ENCODE measurements at places on chromosomes 7 and 10. TPM values are rescaled to one million over a fixed set of nuclear protein-coding genes. Genes with fewer than 3 reads are reported as not detected.

GRCh38 chr7:99042957-99043356 is 101.0 kb downstream of the SMURF1 start:
- DNase-seq: no peak

- no peak for DNase-seq
Observed at GRCh38 chr7:36659172-36659516, 65.2 kb downstream of the AOAH start.

DNA sequence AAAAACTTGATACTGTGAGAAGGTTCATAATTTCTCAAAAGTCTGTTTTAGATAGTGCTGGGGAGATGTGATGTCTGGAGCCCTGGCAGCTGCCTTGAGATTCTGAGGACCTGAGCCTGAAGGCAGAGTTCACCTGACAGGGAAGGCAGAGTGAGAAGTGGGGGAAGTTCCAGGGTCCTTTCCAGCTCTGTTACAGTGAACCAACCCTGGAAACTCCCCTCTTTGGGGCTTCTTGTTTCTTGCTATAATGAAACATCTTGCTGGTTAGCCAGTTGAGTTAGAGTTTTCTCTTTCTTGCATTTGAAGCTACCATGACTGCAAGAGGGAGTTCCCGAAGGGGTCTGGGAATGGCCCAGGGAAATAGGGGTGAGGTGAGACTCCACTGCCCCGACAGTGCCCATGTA is 158.9 kb upstream of the TNRC18 start:
- DNase-seq: no peak

GRCh38 chr7:107966711-107967110 is 36.2 kb downstream of the LAMB1 start:
- DNase-seq: peak; percentile 32

DNA sequence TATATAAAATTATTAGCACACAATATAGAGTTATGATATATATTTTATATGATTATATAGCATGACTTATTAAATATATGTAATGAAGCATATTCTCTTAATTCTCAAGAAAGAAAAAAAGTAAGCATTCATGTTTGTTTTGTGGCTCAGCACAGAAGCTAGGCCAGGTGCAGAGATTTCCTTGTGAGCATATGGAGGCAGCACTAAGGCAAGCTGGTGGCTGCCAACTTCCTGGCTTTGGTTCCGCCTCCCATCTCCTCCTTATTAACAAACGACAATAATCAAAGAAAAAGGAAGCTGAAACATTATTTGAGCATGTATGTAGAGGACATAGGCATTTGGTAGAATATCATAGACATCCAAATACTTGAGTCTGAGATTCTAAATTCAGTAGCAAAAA is 130.3 kb downstream of the ST7 start:
- no peak for DNase-seq

GRCh38 chr7:80307227-80307856 is 172.7 kb downstream of the GNAI1 start:
- no peak for DNase-seq

DNA sequence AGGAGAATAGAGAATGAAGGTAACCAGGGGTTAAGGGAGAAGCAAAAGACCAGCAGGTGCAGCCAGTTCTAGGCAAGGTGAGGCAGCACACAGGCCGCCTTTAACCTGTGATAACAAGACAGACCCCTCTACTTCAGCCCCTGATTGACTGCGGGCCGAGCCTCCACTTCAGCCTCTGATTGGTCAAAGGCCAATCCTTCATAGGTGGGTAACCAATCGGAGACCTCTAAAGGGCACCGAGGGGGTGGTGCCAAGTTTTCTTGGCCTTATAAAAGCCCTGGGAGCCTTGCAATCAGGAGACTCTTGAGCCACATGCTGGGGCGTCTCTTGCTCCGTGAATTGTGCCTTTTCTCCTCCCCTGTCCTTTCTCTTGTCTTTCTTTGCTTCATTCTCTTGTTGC is 98.8 kb downstream of the ELFN1 start:
- DNase-seq: no peak

GRCh38 chr7:159249671-159250070 is 105.0 kb upstream of the VIPR2 start:
- peak; percentile 2 for DNase-seq

- DNase-seq: no peak
Observed at GRCh38 chr7:142257958-142258357, at the start of gene PRSS58. Gene PRSS58 (minus strand): TSS chr7:142258058. CDS start chr7:142257707, 351 bp downstream.

GRCh38 chr7:121069346-121070100 is 81.0 kb downstream of the CPED1 start:
- DNase-seq: no peak

DNA sequence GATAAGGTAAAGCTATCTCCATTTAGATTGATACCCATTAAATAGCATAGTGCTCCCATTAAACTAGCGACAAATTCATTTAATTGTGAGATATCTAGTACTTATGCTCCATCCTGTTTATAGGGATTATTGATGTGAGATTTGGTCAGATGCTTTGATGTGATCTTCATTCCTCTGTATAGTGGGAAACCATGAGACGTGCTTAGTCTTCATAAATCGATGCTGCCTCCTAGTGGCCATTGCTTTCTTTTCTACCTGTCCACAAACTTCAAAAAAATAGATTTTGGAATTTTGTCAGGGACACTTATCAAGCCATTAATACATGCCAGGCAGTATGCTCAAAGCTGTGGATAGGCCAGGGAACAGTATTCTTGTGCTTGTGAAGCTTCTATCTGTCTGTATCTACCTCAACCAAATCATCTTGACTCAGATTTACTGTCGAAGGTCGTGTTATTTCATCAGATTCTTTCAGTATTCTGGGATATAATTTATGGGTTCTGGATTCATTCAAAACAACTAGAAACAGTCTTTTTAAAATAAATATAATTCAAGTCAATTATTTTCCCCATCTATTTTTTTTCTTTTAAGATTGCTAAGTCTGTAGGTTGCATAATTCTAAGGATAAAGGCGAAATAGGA is 12.0 kb downstream of the LSM8 start:
- no peak for DNase-seq

The ASAH2B gene
- polyA plus RNA-seq: 14.2 TPM

The CPA1 gene
- polyA plus RNA-seq: 0.27 TPM

Measured in spinal cord (tissue), 10 donors.